Psoas muscle (tissue), 8 donors: ENCODE measurements at places on chromosomes 16 and 17. TPM values are rescaled to one million over a fixed set of nuclear protein-coding genes. Genes with fewer than 3 reads are reported as not detected.

DNA sequence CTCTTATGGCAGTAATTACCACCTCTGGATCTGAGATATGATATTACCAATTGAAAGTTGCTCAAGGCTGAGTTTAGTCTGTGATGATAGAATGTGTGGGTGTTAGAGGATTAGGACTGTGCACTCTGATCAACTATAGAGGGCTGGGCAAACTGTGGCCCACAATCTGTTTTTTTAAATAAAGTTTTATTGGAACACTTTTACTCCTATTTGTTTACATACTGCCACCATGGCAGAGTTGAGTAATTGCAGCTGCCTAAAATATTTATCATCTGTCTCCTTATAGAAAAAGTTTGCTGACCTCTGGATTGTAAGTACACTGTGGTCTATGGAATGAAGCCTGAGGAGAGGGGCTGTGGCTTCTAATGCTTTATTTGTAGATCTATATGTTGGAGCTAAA lies 71.5 kb upstream of the N4BP1 start:
- no peaks in the 10 kb centered on the region for H3K36me3 ChIP-seq
- H3K4me3 ChIP-seq: no peak overlapping the region
- H3K27ac ChIP-seq: no peak overlapping the region
- no peaks in the 10 kb centered on the region for H3K27me3 ChIP-seq
- H3K4me1 ChIP-seq: no peaks in the 10 kb centered on the region
- no peak for DNase-seq

- H3K4me1 ChIP-seq: no peaks in the 10 kb centered on the region
- H3K27me3 ChIP-seq: no peaks in the 10 kb centered on the region
- no peak overlapping the region for H3K27ac ChIP-seq
- DNase-seq: no peak
- no peak overlapping the region for H3K4me3 ChIP-seq
Observed at GRCh38 chr16:23907903-23908302, 72.1 kb downstream of the PRKCB start.

- no peaks in the 10 kb centered on the region for H3K27me3 ChIP-seq
- no peak overlapping the region for H3K4me3 ChIP-seq
- H3K36me3 ChIP-seq: no peaks in the 10 kb centered on the region
- peaks cover 6% of the 10 kb centered on the region for H3K4me1 ChIP-seq
- DNase-seq: no peak
Observed at GRCh38 chr17:56707312-56708219, 114.1 kb downstream of the NOG start.

DNA sequence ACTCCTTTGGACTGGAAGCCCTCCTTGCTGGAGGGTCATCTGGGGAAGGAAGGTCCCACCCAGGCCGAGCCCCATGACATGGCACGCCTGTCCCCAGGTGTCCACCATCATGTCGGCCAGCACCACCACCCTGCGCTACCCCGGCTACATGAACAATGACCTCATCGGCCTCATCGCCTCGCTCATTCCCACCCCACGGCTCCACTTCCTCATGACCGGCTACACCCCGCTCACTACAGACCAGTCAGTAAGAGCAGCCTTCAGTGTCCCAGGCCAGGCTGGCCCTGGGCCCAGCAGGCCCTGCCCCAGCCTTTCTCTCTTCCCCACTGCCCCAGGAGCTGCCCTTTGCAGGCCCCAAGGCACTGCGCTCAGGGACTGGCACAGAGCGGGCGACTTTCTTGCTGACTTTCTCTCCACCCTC lies 6.5 kb downstream of the TUBG2 start:
- H3K4me3 ChIP-seq: no peak overlapping the region
- H3K36me3 ChIP-seq: peaks cover 76% of the 10 kb centered on the region
- peak overlapping the region; percentile 73 for H3K27ac ChIP-seq

DNA sequence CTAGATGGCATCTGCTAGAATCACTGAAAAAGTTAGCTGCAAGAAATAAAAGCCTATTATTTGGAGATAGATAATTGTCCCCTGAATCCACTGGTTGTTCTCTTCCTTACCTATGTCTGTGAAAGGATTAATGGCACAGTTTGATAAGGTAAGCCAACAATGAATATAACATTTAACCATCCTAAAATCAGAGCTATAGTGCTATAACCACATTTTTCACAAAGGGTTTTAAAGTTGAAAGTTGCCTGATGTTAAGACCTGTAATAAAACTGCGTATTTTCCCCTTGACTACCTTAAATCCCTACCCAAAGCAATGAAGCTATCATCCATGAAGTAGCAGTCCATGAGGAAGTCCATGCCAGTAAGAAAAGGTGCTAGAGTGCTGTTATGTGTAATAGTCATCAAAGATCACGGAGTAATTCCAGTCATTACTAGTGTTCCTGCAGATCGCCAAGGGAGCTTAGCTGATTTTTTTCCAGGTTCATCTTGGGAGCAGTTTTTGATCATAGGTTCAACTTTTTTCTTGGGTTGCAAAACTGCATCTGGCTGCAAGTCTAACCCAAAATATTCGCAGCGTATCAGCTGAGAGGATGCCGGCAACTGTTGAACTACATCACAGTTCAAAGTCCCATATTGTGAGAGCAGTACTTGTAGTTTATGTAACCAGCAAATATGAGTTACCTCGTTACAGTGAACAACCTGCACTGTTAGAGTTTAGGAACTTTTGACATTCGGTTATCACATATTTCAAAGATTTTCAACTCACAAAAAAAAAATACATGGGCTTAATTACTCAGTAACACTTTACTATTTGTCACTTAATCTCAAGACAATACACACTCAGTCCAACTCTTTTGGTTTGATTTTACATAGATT lies 18.2 kb upstream of the RSL1D1 start:
- no peaks in the 10 kb centered on the region for H3K27me3 ChIP-seq
- no peak overlapping the region for H3K4me3 ChIP-seq

DNA sequence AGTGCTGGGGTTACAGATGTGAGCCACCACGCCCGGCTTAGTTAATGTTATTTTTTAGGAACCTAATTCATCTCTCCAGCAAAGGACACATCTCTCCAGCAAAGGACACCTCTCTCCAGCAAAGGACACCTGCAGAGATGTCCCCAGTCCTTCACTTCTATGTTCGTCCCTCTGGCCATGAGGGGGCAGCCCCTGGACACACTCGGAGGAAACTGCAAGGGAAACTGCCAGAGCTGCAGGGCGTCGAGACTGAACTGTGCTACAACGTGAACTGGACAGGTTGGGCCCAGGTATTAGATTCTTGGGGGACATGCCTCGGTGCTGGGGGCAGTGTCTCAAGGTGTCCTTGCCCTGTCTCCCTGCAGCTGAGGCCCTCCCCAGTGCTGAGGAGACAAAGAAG lies 4.7 kb downstream of the PFAS start:
- no peak overlapping the region for H3K4me3 ChIP-seq
- peaks cover 47% of the 10 kb centered on the region for H3K36me3 ChIP-seq
- DNase-seq: no peak
- no peaks in the 10 kb centered on the region for H3K27me3 ChIP-seq
- peaks cover 5% of the 10 kb centered on the region for H3K4me1 ChIP-seq

DNA sequence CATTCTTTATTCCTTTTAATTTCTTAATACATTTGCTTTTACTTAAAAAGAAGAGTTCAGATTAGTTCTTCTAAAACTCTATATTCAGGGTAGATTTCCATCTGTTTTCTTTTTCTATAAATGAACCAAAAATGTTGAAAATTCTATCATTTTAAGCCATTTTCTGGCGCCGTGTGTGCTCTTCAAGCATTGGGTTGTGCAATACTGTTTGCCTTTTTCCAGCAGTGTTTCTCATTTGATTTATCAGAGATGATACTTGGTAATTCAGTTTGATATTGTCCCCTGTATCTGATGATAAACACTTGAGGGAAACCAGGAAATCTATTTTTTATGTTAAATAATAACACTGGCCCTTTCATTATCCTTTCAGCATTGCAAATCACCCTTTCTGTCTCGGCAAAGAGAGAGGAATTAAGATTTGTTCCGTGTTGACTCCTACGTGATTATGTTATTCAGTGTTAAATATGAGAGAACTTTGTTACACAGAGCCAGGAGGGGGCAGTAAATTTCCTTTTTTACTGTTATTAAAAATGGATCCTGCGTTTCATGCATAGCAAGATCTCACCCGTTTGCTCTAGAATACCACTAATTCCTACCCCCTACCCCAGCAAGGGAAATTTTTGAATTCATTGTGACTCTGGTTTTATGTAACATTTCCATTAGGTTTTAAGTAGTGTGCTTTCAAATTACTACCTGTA lies 606.9 kb upstream of the RBFOX1 start:
- DNase-seq: no peak
- H3K4me1 ChIP-seq: no peaks in the 10 kb centered on the region
- H3K36me3 ChIP-seq: no peaks in the 10 kb centered on the region
- no peaks in the 10 kb centered on the region for H3K27me3 ChIP-seq
- no peak overlapping the region for H3K27ac ChIP-seq
- no peak overlapping the region for H3K4me3 ChIP-seq

DNA sequence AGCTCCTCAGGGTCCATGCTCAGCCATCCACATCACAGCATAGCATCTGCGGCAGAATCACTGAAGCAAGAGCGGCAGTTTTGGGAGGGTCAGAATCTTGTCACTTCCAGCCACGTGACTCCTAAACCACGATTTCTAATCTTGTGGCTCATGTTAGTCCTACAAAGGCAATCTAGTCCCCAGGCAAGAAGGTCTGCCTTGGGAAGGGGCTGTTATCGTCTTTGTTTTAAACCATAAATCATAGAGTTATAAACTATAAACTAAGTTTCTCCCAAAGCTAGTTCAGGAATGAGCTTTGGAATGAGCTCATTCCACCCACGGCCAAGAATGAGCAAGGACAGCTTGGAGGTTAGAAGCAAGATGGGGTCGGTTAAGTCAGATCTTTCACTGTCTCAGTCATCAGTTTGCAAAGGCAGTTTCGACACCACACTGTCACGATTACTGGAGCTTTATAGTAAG lies 20.8 kb upstream of the DNAH17 start:
- H3K4me3 ChIP-seq: no peak overlapping the region
- no peaks in the 10 kb centered on the region for H3K27me3 ChIP-seq
- DNase-seq: no peak
- no peaks in the 10 kb centered on the region for H3K4me1 ChIP-seq

DNA sequence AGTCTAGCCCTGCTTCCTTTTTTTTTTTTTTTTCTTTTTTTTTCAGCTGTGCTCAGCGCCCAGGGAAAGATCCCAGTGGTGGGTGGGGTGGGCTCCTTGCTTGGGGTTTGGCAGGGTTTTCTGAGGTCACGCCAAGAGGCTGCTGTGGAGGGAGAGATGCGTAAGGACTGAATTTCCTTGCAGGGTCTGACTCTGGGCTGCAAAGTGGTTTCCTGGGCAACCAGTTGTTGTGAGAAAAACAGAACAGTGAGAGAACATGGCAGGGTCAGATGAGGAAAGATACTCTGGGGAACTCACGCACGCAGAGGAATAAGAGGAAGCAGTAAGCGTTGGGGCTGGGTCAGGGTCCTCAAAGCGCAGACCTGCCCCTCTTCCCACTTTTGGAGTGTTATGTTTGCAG lies 119.5 kb downstream of the IRF8 start:
- no peaks in the 10 kb centered on the region for H3K4me1 ChIP-seq
- no peak overlapping the region for H3K4me3 ChIP-seq
- no peak overlapping the region for H3K27ac ChIP-seq
- H3K36me3 ChIP-seq: no peaks in the 10 kb centered on the region
- peaks cover 19% of the 10 kb centered on the region for H3K27me3 ChIP-seq
- no peak for DNase-seq

DNA sequence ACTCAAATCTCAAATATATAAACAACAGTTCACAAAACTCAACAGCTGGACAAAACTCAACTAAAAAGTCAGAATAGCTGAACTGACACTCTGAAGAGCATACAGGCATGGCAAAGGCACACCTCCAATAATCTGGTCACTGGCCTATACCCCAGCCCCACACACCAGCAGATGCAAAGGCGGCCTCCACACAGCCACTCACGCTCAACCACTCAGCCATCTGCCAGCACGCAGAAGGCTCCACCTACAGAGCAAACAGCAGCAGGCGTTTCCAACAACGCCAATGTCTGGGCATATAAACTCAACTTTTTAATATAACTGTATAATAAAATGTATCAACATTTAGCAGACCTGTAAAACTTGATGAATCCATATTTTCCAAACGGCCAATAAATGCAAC lies 17.2 kb downstream of the USP7 start:
- no peak overlapping the region for H3K27ac ChIP-seq
- H3K4me3 ChIP-seq: no peak overlapping the region
- peaks cover 94% of the 10 kb centered on the region for H3K4me1 ChIP-seq
- H3K36me3 ChIP-seq: no peaks in the 10 kb centered on the region
- no peaks in the 10 kb centered on the region for H3K27me3 ChIP-seq

DNA sequence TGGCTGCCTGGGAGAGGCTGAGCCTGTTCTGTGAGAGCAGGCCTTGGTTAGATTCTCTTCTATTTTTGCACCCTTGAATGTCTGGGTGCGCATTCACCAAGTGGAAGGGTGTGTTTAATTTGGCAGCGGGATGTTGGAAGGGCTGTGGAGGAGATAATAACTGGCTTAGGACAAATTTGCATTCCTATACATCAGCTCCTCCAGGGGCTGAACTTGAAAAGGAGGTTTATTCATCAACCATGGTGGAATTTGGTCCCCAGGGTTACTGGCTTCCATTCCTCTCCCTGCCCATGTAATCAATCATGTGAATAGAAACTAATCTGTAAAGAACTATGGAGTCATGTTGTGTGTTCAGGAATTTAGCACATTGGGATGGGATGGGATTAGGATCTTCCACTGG lies 100.2 kb upstream of the FOXF1 start:
- no peaks in the 10 kb centered on the region for H3K36me3 ChIP-seq
- H3K4me1 ChIP-seq: no peaks in the 10 kb centered on the region
- H3K27ac ChIP-seq: no peak overlapping the region
- H3K27me3 ChIP-seq: no peaks in the 10 kb centered on the region
- no peak for DNase-seq

GRCh38 chr17:56635641-56636040 lies 42.1 kb downstream of the NOG start:
- H3K4me1 ChIP-seq: no peaks in the 10 kb centered on the region
- H3K36me3 ChIP-seq: no peaks in the 10 kb centered on the region
- no peak overlapping the region for H3K27ac ChIP-seq
- no peak for DNase-seq
- no peaks in the 10 kb centered on the region for H3K27me3 ChIP-seq

GRCh38 chr17:47278561-47278960 lies 24.9 kb downstream of the ITGB3 start:
- H3K27ac ChIP-seq: peak overlapping the region; percentile 73
- H3K4me1 ChIP-seq: peaks cover 48% of the 10 kb centered on the region
- H3K4me3 ChIP-seq: no peak overlapping the region
- no peak for DNase-seq
- no peaks in the 10 kb centered on the region for H3K36me3 ChIP-seq

DNAH2 gene
- 0.04 TPM for total RNA-seq

KRT39 gene
- total RNA-seq: not detected

GSG1L gene
- total RNA-seq: 0.17 TPM

GJD3 gene
- 1.4 TPM for total RNA-seq

SEPTIN1 gene
- 0.71 TPM for total RNA-seq

KCNG4 gene
- total RNA-seq: not detected
